ENCODE measurements at places on chromosomes 4 and X. TPM values are rescaled to one million over a fixed set of nuclear protein-coding genes. Genes with fewer than 3 reads are reported as not detected.

HMX1 gene
- not detected for total RNA-seq

PABPC5 gene
- 1.6 TPM for total RNA-seq

CD38 gene
- total RNA-seq = 2.6 TPM

GRCh38 chrX:64190136-64190740 is 15.3 kb downstream of the AMER1 start:
- peak; percentile 22 for DNase-seq

DNA sequence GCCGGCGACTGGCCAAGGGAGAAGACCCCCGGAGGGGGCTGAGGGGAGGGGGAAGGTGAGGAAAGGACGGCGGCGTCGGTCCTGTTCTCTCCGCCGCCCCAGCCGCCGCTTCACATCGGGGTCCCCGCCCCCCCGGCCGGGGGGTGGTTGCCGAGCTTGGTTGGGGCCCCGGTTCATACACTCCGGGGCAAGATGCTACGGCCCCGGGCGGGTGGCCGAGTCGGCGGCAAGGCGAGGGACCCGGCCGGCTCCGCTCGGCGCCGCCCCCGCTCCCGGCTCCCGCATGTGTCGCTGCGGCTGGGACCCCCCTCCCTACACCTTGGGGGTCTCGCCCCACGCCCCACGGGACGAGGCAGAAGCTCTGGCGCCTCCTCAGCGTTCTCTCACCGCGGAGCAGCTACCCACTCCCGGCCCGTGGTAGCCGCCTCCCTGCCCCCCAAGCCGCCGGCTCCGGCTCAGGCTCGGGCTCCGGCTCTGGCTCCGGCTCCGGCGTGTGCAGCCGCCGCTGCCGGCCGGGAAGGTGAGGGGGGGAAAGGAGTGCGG is 461 bp downstream of the FBXW7 start:
- DNase-seq = no peak

DNA sequence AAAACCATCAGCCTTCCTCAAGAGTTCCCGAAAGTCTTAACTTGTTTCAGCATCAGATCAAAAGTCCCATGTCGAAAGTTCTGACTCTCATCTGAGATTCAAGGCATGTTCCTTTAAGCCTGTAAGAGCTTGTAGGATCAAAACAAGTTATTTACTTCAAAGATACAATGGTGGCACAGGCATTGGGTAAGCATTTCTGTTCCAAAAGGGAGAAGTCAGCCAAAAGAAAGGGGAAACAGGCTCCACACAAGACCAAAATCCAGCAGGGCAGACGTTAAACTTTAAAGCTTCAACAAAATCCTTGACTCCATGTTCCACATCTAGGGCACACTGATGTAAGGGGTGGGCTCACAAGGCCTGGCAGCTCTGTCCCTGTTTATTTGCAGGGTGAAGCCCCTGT is 91.7 kb downstream of the FHDC1 start:
- no peak for DNase-seq

DNA sequence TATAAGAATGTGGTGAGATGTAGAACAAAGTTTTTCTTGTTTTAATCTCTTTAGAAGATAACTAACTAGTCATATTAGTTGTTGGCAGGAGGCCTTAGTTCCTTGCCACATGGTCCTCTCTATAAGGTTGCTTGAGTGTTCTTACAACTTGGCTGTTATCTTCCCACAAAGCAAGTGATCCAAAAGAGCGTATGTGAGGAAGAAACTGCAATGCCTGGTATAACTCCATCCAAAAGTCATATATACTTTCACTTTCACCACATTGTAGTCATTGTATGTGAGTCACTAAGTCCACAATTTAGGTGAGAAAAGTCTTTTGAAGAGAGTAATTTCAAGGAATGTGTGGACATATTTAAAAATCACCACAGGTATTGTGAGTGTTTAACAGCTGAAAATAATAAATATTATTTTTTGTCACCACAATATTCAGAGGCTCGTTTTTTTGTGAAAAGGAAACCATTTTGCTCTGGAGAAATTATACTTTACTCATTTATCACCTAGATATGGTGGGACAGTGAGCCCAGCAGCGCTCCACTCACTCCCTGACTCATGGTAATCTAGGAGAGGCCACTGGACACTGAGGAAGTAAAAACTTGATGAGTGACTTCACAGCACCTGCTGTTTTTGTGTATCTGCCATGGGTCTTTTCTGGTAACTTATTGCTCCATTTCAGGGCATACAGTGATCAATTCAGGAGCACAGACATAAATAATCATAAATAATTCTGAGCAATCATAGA is 369.4 kb upstream of the NDST3 start:
- no peak for DNase-seq

GRCh38 chr4:186096681-186097165 is 7.8 kb upstream of the FAM149A start:
- DNase-seq = no peak

All from ureter (tissue), 1 donor.